ENCODE measurements at places on chromosomes 1 and 21. TPM values are rescaled to one million over a fixed set of nuclear protein-coding genes. Genes with fewer than 3 reads are reported as not detected.

GRCh38 chr21:44872323-44872648, 1.2 kb downstream of the PTTG1IP start:
- DNase-seq: no peak

The DENND2C gene
- 3.2 TPM for polyA plus RNA-seq

The INTS7 gene
- 21.8 TPM for polyA plus RNA-seq

DNA sequence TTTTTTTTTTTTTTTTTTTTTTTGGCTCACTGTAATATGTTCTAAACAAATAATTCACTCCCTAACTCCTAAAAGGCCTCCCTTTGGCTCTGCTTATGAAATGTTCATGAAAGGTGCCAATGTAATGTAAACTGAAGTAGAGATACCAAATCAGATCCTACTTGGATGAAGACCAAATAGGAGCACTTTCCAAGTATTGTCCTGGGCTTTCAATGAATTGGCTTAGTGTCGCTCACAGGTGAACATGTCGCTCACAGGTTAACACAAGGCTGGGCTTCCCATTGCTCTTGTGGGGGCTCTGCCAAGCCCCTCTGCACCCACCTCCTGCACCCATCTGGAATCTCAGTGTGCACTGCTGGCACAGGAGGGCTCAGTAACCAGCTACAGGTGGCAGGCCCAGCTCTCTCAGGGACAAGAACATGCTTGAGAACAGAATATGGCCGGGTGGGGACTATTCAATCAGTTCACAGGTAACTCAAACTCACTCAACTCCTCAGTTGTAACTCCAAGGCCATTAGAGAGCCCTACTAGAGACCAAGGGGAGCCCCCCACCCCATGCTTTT, 10.6 kb upstream of the CD58 start:
- DNase-seq: no peak

DNA sequence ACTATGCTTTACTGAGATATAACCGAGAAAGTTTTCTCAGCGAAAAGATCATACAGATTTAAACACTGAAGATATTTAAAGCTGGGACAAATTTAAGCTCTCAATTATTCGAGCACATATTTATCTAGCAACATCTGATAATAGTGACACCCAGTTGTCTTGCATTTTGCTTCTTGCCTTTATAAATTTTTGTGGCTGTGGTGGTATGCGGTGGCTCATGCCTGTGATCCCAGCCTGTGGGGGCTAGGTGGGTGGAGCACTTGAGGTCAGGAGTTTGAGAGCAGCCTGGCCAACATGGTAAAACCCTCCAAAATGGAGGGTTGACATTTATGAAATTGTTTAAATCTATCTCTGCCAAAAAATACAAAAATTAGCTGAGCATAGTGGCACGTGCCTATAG, 312.2 kb downstream of the SPATA17 start:
- no peak for DNase-seq

The EDN2 gene
- polyA plus RNA-seq: 1.4 TPM
